Activated CD4-positive, alpha-beta memory T cell treated with anti-CD3 and anti-CD28 coated beads for 36 hours (primary cell): ENCODE measurements at places on chromosomes 5 and 9.

- no peak for DNase-seq
Measured at GRCh38 chr9:84781931-84782866, 112.7 kb downstream of the NTRK2 start.

DNA sequence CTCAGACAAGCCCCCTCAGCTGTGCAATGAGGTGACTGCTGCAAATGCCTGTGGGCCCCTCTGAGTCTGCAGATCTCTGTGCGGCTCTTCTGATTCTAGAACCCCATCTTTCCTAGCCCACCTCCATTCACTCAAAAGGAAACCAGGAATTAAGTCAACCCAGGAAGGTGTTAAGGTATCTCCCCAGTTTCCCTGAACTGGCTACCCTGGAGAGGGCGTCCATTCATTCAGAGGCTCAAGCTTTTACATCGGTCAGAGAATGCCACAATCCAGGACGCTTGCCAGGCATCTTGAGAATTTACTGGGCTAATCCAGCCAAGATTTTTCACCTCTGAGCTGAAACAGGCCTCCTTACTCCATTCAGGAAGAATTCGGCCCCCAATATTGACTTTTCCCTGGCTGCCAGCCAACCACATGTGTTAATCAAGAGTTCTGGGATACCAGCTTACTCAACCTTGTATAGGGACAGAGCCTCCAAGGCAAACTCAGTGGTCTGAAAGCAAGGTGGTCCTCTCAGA lies 889 bp upstream of the ADAMTS12 start:
- no peak for DNase-seq

- no peak for DNase-seq
Measured at GRCh38 chr5:127920936-127921335, 162.6 kb upstream of the SLC12A2 start.

DNA sequence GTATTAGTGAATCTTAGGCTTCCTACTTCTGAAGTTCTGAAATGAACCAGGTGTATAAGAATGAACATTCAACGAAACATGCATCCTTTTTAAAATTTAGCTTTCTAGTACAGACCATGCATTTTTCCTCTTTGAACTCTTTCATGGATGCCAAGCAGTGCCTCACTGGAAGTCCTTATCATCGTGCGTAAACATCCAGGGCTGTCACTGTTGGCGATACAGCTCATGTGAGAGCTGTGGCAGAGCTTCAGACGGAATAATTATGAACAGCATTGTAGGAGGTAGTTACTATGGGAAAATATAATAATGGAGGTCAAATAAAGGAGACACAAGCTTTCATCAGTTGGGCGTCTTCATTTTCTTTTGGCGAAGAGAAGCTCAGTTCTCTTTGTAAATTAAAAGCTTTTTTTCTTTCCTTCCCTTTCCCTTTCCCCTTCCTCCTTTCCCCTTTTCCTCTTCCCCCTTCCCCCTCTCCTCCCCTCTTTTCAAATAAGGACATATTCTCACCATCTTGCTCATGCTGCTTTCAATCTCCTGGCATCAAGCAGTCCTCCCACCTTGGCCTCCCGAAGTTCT lies 167.3 kb downstream of the KDM4C start:
- DNase-seq = no peak

GRCh38 chr9:95120781-95121370 lies 196.6 kb downstream of the FANCC start:
- DNase-seq = no peak

DNA sequence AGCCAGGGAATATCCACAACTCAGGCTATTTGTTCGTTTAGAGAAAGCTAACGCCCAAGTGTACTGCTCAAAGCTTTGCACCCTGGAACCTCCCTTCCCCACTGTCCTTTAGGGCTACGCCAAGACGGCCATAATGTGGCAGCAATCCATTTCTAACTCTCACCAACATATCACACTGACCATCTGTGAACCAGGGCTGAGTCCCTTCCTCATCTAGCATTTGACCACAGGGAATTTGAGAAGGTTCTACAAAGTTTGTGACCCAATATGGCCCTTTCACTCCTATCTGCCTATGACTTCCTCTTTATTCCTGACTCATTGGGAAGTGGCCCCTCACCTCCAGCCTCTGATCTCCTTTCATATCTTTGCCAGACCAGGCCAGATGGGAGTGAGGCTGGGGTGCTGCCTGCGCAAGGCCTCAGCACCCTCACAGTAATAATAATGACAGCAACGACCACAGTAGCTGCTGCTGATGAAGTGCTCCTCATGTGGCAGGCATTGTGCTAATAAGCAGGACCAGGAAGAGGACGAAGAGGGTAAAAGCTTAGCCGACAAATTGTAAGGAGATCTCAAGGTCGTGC lies 9.3 kb upstream of the ARAP3 start:
- DNase-seq = no peak

DNA sequence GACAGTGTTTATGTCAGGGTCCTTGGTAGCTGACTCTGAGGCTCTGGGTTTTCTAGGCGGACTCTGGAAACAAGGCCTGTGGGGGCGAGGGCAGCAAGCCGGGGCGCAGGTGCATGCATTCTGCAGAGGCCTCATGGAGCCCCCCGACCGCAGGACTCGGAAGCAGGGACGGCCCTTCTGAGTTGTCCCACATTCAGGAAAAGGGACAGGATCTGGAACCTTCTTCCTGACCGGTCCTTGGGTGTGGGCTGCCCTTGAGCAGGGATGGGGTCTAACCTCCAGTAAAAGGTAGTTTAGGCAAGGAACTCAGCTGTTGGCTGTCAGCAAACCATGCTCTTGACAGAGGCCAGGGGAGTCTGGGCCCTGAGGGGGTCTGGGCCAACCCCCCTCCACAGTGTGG lies 7.4 kb upstream of the COL5A1 start:
- no peak for DNase-seq

DNA sequence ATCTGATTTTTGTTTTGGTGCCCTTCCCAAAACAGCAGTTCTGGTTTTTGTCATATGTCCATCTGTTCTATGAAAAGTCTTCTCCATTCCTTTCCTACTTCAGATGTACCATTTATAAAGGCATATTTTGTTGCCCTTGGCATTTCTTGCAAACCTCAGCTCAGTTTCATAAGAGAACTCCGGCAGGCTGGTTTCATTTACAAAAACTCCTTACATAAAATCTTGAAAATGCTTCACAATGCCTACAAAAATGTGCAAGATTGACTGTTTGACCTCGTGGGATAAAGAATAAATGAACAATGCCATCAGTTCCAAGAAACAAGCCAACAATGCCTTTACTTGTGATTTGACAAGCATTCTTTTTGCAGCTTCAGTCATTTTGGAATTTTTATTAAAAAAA lies 39.1 kb upstream of the CTNNAL1 start:
- DNase-seq = no peak

DNA sequence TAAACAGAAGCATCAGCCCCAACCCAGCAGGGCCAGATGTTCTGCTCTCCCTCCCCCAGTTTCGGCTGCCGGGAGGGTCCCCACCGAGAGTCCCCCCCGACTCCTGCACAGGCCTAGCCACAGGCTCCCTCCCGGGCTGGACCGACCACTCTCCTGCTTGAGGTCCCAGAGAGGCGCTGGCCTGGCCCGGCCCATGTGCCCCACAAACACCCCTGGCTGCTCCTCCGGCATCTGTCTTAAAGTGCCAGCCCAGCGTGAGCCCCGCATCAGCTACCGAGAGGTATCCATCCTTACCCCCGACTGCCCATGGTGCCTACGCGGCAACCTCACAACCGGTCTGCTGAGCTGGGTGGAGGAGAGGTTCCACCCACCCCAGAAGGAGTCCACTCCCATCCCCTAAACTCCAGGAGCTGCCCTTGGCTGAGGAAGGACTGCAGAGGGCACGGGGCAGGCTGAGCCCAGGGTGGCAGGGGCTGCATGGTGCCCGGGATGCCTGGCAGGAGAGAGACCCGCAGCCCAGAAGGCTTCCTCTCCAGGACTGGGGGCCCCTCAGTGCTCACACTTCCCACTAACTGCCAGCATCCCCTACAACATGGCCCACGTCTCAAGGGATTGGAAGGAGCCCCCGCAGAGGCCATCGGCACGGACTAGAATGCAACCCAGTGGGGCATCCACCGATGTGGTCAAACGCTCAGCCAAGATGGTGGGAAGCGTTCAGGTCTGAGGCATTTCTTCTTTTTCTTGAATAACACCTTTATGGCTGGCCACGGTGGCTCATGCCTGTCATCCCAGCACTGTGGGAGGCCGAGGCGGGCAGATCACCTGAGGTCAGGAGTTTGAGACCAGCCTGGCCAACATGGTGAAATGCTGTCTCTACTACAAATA lies 15.6 kb upstream of the EGFL7 start:
- DNase-seq = no peak

GRCh38 chr5:77143998-77144836 lies 57.1 kb upstream of the ZBED3 start:
- peak; percentile 75 for DNase-seq

GRCh38 chr5:16794269-16794913 lies 141.7 kb downstream of the MYO10 start:
- no peak for DNase-seq

GRCh38 chr5:103358305-103358995 lies 99.9 kb downstream of the MACIR start:
- no peak for DNase-seq

DNA sequence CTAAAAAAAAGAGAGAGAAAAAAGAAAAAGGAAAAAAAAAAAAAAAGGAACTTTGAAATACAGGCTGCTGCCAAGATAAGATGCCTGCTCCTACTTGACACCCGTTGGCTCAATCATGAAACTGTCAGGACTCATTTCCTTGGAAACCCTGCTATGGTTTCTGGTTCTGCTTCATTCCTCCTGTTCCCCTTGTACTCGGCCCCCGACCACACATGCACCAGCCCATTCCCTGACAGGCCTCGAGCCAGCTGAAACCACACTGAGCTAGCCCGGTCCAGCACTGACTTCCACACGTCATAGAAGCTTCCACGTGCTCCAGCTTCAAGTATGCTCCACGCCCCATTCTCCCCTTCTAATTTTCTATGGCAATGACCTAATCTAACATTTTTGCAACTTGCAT lies 93.2 kb downstream of the MYO10 start:
- DNase-seq = no peak

GRCh38 chr9:136198605-136199083 lies 6.3 kb downstream of the LHX3 start:
- no peak for DNase-seq

DNA sequence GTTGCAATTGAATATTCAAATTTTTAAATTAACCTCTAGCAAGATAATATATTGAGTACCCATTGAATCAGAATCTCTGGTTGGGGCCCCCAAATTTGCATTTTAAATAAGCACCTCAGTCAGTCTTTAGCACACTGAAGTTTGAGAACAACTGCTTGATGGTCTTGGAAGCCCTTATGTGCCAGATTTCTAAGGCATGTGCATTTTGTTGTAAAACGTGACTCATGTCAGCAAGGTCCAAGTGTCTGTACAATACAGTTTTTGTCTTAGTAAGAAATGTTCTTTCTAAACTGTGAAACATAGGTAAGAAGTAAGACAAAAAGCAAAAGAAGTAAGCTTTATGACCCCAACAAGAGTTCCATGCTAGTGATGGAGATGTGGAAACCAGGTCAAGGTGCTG lies 59.1 kb upstream of the PHF2 start:
- DNase-seq = no peak

DNA sequence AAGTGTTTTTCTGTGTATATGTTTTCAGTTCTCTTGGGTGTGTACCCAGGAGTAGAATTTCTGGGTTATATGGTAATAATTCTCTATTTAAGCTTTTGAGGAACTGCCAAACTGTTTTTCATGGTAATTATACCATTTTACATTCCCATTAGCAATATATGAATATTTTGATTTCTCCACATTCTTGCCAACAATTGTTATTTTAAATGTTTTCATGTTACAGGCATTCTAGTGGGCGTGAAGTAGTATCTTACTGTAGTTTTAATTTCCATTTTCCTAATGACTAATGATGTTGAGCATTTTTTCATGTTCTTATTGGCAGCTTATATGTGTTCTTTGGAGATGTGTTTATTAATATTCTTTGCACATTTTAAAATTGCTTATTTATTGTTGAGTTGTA lies 199.5 kb downstream of the FER start:
- no peak for DNase-seq

DNA sequence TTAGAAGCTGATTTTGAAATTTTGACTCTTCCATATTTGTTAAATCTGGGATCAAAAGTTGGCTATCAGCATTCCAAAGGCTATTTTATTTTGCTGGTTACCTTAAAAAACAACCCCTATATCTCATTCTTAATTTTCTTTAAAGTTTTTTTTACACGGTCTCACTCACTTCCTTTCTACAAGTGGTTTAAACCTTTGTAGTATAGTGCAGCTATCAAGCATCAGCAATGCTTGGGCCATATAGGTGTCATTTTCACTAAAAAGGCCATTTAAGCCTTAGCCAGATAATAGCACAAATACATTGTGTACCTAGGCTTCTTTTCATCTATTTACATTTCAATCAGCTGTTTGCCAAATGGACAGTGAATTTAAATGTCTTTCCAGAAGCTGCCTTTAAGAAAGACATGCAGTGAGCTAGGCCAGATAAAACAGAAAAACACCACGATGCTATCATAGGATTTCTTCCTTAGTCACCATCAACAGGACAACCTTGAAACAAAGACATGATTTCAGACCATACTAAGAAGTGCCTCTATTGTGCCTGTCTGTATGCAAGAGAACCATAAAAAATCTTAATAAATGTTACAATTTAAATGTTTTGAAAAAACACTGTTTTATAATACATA lies 104.2 kb downstream of the RAPGEF6 start:
- DNase-seq = no peak

- DNase-seq = no peak
Measured at GRCh38 chr9:21455320-21455719, 15.1 kb downstream of the IFNA1 start.

- DNase-seq = no peak
Measured at GRCh38 chr5:128736553-128736952, 198.5 kb upstream of the FBN2 start.

GRCh38 chr5:22053195-22053594 lies 799.9 kb downstream of the CDH12 start:
- no peak for DNase-seq

- DNase-seq = no peak
Measured at GRCh38 chr5:9386945-9387344, 158.9 kb downstream of the SEMA5A start.

DNA sequence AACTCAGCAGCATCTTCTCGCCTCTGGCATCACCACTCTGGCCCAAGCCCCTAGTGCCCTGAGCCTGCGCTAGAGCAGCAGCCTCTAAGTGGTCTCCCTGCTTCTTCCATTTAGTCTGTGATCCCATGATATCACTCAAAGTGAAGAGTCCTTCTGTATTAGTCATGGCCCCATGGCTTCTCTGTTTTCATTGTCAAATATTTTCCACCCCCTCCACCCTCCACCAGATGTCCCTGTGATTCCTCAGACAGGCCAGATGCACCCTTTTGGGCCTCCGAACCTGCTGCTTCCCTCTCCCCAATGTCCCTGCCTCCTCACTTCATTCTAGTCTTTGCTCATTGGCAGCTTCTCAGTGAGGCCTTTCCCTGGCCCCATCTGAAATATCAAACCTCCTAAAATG lies 299.2 kb downstream of the SPOCK1 start:
- no peak for DNase-seq

GRCh38 chr5:68088302-68088701 lies 127.3 kb upstream of the PIK3R1 start:
- DNase-seq = no peak
